Fibroblast of villous mesenchyme (primary cell): ENCODE measurements at places on chromosomes 7 and 10. TPM values are rescaled to one million over a fixed set of nuclear protein-coding genes. Genes with fewer than 3 reads are reported as not detected.

Gene NPFFR1
- not detected in 2 replicates for total RNA-seq

GRCh38 chr7:43311694-43312093 lies 199.2 kb downstream of the HECW1 start:
- DNase-seq = no peak

- peak; percentile 81 for DNase-seq
These were observed at the start of gene PHKG1 for GRCh38 chr7:56092789-56093531. PHKG1 (minus strand) TSS chr7:56092952; CDS start chr7:56088941, 4,011 bp downstream.

- DNase-seq = peak; percentile 55
These were observed 141.3 kb upstream of the KLF14 start for GRCh38 chr7:130875265-130875741.
